ENCODE measurements at places on chromosomes 11 and 22.

GRCh38 chr11:503179-503981, 3.7 kb downstream of the RNH1 start:
- no peak for DNase-seq

GRCh38 chr11:44006917-44007361, 40.8 kb upstream of the ACCSL start:
- DNase-seq, result no peak

GRCh38 chr11:73249304-73249703, 22.8 kb upstream of the P2RY6 start:
- peak; percentile 22 for DNase-seq

- no peak for DNase-seq
Observed at GRCh38 chr22:37392721-37393328, 34.5 kb downstream of the ELFN2 start.

DNA sequence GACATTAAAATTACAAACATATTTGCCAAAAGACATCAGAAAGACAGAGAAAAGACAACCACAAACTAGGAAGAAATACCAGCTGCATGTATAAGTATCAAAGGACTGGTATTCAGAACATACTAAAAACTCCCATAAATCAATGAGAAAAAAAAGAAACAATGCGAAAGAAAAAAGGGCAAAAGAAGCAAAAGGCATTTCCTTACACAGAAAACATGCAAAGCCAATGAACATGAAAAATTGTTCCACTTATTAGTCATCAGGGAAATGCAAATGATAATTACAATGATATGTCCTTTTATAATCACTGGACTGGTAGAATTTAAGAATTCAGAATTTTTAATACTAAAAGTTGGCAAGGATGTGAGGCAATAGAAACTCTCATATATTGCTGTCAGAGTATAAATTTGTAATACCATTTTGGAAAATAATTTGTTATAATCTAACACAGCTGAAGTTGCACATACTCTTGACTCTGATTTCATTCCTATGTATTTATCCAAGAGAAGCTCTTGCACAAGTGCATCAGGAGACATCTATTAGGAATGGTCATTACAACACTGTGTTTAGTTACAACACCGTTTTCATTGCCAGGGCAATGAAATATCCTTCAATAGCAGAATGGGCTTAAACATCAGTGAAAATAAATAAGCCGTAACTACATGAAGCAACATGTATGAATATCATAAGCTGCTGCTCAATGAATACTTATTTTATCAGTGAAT, 279.7 kb downstream of the SWAP70 start:
- DNase-seq, result no peak

DNA sequence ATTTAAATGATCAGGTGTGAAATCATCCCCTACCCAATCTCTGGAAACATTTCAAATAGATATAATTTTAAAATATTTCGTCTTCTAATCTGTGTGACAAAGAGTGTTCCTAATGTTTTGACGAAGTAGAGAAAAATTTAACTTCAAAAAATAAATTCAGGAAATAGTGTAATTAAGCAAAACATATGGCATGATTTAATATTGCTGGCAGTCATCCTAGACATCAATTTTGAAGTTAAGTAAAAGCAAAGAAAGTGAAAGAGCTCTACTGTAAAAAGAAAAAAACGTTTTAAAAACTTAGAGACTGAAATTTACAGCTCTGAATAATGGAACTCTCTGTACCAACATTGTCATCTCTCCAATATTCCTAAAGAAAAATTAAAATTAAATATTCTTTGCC, 1062.3 kb downstream of the LRRC4C start:
- no peak for DNase-seq

DNA sequence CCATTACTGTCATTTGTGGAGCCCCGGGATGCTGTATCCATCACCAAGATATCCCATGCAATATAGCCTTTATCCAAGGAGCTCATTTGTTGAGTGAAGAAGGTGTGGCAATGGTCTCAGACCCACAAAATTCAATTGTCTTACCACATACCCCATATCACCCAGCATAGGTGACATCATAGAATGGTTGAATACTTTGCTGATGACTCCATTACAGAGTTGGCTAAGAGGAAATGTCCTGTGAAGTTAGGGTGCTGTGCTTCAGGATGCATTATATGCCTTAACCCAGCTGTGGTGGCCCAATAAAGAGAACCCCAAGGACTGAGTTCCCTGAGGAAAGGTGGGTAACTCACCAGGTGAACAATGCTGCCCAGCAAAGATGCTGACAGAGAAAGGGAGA, 113.7 kb downstream of the EFCAB6 start:
- DNase-seq, result no peak

DNA sequence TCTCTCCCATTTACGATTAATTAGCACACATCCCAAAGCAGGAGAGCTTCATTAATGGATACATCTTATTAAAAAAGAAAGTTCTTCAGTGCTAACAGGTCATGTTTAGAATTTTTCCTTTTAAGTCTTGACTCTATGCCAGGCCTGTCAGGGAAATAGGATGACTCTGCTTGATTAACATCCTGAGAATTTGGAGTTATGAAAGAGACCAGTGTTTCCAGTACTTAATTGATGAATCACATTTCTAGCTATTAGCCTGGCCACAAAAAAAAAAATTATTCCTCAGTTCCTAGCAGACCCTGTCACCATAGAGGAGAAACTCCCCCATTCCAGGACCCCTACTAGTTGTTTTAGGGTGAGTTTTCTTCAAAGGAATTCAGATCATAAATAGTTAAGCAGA, 23.6 kb upstream of the ME3 start:
- no peak for DNase-seq

GRCh38 chr22:47647720-47648119, 885.3 kb downstream of the TBC1D22A start:
- no peak for DNase-seq

DNA sequence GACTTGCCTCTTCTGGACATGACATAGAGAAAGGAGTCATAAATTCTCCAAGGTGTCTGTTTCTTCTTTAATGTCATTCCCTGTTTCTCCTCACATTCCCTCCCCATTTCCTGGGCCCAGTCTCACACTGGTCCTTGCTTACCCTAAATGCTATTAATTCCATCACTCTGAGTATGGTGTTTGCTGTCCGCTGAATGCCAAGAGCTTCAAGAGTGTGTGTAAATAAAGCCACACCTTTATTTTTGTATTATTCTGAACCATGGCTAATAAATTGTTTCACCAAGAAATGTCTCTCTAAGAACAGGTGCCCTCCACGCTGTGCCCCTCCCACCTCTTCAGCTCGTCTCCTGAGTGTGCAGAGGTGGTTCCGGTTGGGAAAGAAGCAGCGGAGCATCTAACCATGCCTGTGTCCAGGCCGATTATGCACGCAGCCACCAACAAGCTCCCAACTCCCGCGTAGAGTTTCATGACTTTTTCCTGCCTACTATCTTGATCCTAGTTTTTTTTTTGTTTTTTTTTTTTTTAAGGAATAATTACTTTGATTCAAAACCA, 8.6 kb downstream of the TMEM121B start:
- peak; percentile 60 for DNase-seq

GRCh38 chr11:102168481-102168880, 58.2 kb downstream of the YAP1 start:
- no peak for DNase-seq

- DNase-seq, result peak; percentile 22
Observed at GRCh38 chr11:113603277-113604059, 102.6 kb downstream of the TMPRSS5 start.

GRCh38 chr11:73530109-73530508, 67.8 kb downstream of the FAM168A start:
- no peak for DNase-seq

GRCh38 chr11:36008584-36008983, 64.7 kb downstream of the LDLRAD3 start:
- DNase-seq, result no peak

- DNase-seq, result peak; percentile 81
Observed at GRCh38 chr11:64226507-64227051, 505 bp downstream of the NUDT22 start.

DNA sequence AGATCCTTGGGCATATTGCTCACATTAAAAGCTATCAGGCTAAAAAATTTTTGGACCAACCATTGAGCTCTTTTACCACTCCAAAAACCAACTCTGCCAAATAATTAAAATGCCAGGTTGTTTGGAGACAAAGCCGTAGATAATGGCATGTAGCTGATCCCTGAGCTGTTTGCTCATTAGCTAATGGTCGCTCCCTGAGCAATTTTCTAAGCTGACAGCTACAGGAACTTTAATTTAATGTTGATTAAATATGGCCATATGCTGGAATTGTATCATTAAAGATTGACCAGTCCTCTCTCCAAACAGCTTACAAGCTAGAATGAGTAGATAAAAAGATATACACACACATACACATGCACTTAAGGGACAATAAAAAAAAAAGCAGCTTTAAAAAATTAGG, 216.2 kb upstream of the ARHGAP20 start:
- DNase-seq, result peak; percentile 98

DNA sequence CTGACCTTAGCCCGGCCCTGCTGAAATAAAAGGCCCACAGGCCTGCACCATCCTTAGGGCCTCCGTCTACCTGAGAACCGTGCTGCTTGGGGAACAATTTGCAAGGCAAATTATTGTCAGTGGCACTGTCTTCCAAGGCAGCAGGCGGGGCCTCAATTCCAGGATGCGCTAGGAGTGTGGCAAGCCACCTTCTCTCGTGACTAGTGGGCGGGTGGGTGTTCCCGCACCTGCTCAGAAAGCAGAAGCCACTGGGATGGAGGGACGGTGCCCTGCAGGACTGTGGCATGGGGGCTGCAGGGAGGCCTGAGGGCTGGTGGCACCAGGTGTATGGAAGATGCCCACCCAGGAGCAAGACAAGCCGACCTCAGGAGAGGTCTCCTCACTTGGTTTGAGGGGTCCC, 58.8 kb upstream of the TTLL12 start:
- DNase-seq, result no peak

- DNase-seq, result no peak
Observed at GRCh38 chr11:19060629-19061028, at the start of gene MRGPRX2. TSS of gene MRGPRX2 (minus strand) at chr11:19060717. CDS start at chr11:19056402, 4,315 bp downstream.

- peak; percentile 35 for DNase-seq
Observed at GRCh38 chr11:44793350-44794090, 66.8 kb downstream of the TSPAN18 start.

DNA sequence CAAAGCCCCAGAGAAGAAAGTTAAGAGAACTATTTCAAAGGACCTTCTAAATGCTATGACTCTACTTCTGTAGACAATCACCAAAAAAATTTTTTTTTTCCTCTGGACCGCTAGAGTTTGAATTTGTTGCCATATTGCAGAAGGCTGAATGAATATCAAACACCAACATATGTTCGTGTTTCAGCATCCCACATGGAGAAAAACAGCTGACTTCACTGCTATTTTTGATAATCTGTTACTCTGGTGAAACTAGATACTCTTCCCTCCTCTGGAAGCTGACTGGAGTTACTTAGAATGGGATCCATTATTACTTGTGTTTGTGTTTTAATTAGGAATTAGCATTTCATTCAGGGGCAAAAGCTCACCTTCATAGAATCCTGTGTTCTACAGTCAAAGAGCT, 447.0 kb downstream of the AASDHPPT start:
- DNase-seq, result no peak

DNA sequence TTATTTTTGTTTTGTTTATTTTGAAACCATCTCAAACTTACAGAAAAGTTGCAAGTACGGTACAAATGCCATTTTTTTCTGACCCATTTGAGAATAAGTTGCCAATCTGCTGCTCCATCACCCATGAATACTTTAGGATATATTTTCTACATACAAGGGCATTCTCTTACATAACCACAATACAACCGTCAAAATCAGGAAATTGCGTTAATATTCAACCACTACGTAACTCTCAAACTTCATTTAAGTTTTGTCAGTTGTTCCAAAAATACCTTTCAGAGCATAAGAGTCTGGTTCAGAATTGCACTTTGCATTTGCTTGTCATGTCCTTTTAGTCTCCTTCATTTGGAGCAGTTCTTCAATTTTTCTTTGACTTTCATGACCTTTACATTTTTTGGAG, 194.3 kb upstream of the BDNF start:
- no peak for DNase-seq

DNA sequence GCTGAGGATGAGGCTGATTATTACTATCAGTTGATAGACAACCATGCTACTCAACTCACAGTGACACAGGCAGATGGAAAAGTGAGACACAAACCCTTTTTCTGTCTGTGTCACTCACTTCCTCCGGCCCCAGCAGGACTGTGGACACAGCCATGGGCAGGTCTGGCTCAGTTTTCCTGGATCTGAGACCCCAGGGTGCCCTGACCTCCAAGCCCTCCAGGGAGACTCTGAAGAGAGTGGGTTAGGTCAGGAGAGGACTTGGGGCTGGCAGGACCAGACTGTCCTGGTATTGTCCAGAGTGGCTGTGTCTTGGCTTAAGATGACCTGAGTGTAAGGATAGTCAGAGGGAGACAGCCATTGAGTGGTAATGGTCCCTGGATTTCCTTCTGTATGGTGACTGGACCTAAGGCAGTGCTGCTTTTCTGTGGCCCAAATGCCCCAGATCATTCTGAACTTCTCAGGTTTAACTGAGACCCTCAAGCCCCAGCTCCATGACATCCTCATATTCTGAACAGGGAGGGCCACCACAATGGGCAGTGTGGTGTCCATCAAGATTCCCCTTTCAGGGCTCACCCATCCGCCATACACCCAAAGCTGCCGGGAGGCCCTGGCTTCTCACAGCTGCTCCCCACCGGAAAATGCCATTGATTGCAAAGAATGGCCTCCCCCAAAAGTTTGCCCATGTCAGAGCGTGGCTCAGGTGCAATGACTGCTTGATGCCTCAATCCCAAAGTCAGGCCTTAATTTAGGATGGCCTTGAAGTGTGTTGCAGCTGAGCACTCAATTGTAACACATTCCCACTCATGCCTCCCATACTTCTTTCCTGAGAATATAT, 36.2 kb upstream of the PRAME start:
- no peak for DNase-seq

DNA sequence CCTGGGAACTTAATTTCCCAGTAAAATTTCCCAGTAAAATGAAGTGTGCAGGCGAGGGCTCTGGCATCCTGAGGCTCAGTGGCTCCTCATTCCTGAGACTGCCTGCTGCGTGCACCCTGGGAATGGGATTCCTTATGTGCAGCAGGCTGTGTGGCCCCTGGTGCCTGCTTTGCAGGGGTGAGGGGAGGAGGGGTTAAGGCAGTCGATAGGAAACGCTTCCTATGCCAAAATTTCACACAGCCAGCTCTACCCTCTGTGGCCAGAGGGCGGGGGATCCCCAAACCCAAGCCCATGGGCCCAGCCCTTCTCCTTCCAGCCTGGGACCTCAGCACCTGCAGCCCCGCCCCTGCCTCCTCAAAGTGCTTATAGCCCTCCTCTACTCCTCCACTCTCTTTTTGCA, 12.1 kb upstream of the BAIAP2L2 start:
- no peak for DNase-seq

GRCh38 chr11:59776210-59777066, 21.3 kb downstream of the STX3 start:
- DNase-seq, result peak; percentile 31

GRCh38 chr11:57205041-57205641, 23.4 kb downstream of the LRRC55 start:
- no peak for DNase-seq

DNA sequence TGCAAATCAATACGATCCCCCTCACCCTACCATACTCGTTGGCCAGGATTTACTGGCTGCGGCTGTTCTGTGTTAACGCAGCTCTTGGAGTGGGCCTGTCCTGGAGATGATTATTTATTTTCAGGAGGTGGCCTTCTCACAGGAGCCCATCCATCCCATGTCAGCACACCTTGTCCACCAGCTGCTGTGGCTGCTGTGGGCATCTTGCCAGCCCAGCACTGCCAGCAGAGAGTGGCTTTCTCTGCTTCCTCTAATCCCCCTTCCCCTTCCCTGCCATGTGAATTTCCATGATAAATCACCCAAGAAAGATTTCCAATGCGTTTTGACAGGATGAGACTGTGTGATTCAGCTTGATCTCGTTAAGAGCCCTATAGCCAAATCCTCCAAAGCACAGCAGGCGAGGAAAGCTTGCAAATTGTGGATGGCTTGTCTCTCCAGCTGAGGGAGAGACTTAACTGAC, 309.1 kb upstream of the C11orf87 start:
- peak; percentile 79 for DNase-seq
